ENCODE measurements at places on chromosomes 1 and 21. TPM values are rescaled to one million over a fixed set of nuclear protein-coding genes. Genes with fewer than 3 reads are reported as not detected.

CLDN19 gene
- not detected for polyA plus RNA-seq

PCNX2 gene
- polyA plus RNA-seq: 4.0 TPM

DNA sequence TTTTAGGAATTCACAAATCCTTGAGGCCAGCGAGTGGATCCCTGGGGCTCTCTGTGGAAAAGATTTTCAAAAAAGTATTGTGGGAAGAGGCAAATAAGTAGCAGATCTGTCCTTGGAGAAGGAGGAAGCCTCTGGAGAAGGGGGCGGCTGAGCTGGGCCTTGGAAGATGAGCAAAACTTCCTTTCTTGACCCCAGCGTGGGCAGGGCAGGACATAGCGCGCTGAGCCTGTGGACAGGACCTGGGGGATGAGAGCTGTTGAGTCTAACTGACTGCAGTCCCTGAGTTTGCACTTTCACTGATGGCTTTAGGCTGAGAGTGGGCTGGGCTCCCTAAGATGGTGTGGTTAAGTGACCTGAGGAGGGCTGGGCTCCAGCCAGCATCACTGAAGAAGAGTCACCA is 170.2 kb upstream of the GALNT2 start:
- no peak for DNase-seq
- peaks cover 7% of the 10 kb centered on the region for H3K27me3 ChIP-seq
- no peaks in the 10 kb centered on the region for H3K36me3 ChIP-seq
- no peaks in the 10 kb centered on the region for H3K4me1 ChIP-seq
- H3K4me3 ChIP-seq: no peak overlapping the region
- H3K27ac ChIP-seq: no peak overlapping the region

DNA sequence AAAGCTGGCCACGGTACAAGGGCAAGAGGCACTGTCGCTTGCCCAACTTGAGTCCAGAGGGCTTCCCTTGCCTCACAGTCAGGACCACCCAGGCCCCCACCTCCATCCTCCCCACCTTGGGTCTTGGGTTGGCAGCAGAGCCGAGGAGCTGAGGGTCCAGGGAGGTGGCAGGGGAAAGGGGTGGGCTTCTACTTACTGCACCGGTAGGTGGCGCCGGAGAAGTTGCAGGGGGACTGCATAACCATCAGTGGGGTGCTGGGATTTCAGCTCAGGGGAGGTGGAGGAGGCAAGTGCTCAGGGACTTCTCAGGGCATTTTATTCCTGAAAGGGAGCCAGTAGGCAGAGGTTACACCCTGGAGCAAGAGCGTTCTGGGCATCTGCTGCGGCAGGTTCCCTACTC is 44.0 kb downstream of the TRIM62 start:
- H3K36me3 ChIP-seq: no peaks in the 10 kb centered on the region
- H3K27me3 ChIP-seq: no peaks in the 10 kb centered on the region
- no peak overlapping the region for H3K4me3 ChIP-seq
- H3K4me1 ChIP-seq: peaks cover 5% of the 10 kb centered on the region

Data from spleen (tissue), 13 donors.